Ureter (tissue), 1 donor: ENCODE measurements at places on chromosomes 12 and 14. TPM values are rescaled to one million over a fixed set of nuclear protein-coding genes. Genes with fewer than 3 reads are reported as not detected.

GRCh38 chr12:34391771-34392581 is 369.7 kb downstream of the ALG10 start:
- DNase-seq, result peak; percentile 27

GRCh38 chr12:50117057-50117622 is 5.1 kb downstream of the COX14 start:
- DNase-seq, result no peak

Gene FBLN5
- total RNA-seq, result 39.4 TPM

DNA sequence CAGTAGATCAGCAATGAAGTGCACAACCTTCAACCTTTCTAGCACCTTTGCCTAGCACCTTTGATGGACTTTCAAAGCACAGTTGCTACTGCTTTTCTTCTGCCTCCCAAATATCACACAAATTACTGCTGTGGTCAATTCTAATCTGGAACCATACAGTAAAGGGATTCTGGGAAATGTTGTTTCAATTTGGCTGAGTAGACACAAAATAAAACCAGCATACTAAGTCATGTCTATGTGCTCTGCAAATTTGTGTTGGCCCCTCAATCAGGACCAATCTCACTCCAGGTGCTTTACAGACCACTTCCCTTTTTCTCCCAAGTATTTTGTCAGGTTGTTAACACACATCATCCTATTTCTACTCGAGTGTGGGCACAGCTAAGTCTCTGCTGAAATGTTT is 38.3 kb upstream of the ADAMTS20 start:
- no peak for DNase-seq

GRCh38 chr12:44837114-44837755 is 38.9 kb downstream of the NELL2 start:
- DNase-seq, result no peak

DNA sequence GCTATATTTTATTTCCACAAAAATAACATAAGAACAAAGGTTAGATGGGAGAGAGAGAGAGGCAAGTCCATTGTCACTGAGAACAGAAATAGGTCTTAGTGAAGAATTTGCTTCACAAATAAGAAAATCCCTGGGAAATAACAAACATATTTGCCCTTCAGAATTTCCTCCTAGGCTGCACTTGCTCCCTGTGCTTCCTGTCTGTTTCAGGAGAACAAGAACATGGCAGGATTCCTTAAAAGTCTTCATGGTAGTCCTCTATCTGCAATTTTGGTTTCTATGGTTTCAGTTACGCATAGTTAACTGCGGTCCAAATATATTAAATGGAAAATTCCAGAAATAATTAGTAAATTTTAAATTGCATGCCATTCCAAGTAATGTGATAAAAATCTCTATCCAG is 34.1 kb downstream of the SENP1 start:
- DNase-seq, result no peak

Gene ZFHX2
- total RNA-seq, result 2.8 TPM

- peak; percentile 63 for DNase-seq
Observed at GRCh38 chr14:49972823-49973222, 79.9 kb downstream of the ARF6 start.

GRCh38 chr12:6423267-6424007 is 21.3 kb upstream of the CD27 start:
- DNase-seq, result peak; percentile 87

Gene ACSS3
- total RNA-seq, result 23.4 TPM

DNA sequence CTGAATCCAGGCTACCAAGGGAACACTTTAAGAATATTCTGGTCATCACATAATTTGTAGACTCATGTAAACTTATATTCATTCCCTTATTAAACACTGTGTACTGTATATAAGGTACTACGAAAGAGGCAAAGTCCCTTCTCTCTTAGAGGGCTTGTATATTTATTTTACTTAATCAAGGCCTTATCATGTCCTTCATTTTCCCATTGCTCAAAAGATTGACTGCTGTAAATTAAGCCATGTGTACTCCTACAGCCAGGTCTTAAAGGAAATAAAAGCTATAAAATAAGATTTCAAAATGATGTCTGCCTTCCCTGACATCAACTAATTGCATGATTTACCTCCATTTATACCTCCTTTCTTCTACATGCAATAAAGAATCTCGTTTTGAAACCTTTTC is 5.0 kb downstream of the DENND5B start:
- DNase-seq, result no peak

Gene TPPP2
- total RNA-seq, result 0.62 TPM

DNA sequence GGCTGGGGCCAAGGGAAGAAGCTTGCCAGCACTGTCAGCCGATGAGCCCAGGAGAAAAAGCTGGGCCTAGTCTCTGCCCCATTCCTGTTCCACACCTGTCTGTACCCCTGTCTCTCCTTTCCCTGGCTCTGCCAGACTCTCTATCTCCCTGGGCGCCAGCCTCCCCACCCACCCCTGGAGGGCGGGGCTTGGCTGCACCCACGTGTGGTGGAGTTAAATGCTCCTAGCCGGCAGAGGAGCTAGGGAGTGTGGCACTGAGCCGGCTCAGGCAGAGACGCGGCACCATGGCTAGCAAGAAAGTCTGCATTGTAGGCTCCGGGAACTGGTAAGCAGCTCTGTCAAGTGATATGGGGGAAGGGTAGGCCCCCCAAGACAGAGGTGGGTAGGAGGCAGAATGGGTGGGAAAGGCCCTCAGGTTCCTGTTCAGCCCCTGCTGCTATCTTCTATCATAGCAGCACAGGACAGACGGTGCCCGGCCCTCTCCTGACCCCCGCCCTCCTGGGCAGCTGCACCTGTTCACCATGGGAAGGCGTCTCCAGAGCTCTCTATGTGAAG is at the start of gene GPD1:
TSS of gene GPD1 (plus strand) at position 242 of the 555 bp plus-strand sequence. CDS start at position 285, 43 bp downstream.
- peak; percentile 71 for DNase-seq

DNA sequence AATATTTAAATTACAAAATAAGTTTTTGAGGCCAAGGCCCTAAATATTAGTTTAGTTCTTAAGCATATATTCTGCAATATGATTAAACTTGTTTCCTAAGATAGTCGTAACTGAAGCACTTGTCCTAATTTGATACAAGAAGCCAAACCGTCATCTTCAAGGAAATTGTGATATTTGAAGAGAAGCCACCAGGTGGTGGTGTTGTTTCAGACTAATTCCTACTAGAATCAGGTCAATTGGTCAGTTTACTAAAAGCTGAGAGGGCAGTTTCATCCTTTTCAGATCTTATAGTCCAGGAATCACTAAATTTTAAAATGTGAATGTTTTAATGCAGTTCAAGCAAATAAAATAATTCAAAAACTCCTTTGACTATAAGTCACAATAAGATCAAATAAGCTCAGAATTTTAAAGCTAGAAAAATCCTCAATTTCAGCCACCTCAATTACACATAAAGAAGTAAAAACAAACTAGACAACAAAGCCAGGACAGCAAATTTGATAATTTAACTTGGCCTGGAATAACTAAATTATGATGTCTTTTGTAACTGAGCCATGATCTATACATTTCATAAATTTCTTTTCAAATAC is 7.1 kb upstream of the ARL1 start:
- peak; percentile 57 for DNase-seq

- DNase-seq, result no peak
Observed at GRCh38 chr12:11863988-11864387, 206.8 kb upstream of the BCL2L14 start.

GRCh38 chr14:87628780-87629179 is 364.2 kb downstream of the GALC start:
- no peak for DNase-seq

GRCh38 chr12:121641343-121641630 is 15.0 kb downstream of the ORAI1 start:
- no peak for DNase-seq
